Vagina (tissue), 2 donors: ENCODE measurements at places on chromosomes 7 and 10. TPM values are rescaled to one million over a fixed set of nuclear protein-coding genes. Genes with fewer than 3 reads are reported as not detected.

Gene IL6
- total RNA-seq = 12.0 TPM

DNA sequence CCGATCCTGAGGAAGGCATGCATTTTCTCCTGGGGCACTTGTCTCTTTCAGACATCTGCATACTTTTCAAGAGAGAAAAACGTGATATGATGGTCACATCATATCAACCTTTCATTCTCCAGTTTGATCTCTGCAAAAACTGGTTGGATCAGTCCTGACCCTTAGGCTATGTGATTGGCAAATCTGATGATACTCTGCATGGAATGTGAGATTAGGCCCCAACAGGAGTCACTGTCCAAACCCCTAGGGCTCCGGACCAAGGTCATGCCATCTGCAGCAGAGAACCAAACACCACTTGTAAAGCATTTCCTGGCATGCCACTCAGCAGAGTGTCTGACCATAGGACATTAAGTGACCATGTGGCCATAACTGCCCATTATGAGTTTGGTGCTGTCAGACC, 8.6 kb downstream of the GCK start:
- DNase-seq = no peak

GRCh38 chr10:35564341-35564968, 40.7 kb upstream of the GJD4 start:
- DNase-seq = no peak

GRCh38 chr10:102371295-102371694, 24.2 kb upstream of the NFKB2 start:
- DNase-seq = no peak

Gene ZNF777
- 13.5 TPM for total RNA-seq

Gene INA
- total RNA-seq = 3.9 TPM

- no peak for DNase-seq
These were observed 32.8 kb downstream of the TSPAN12 start for GRCh38 chr7:120825152-120825551.
